ENCODE measurements at places on chromosomes 5 and 9.

DNA sequence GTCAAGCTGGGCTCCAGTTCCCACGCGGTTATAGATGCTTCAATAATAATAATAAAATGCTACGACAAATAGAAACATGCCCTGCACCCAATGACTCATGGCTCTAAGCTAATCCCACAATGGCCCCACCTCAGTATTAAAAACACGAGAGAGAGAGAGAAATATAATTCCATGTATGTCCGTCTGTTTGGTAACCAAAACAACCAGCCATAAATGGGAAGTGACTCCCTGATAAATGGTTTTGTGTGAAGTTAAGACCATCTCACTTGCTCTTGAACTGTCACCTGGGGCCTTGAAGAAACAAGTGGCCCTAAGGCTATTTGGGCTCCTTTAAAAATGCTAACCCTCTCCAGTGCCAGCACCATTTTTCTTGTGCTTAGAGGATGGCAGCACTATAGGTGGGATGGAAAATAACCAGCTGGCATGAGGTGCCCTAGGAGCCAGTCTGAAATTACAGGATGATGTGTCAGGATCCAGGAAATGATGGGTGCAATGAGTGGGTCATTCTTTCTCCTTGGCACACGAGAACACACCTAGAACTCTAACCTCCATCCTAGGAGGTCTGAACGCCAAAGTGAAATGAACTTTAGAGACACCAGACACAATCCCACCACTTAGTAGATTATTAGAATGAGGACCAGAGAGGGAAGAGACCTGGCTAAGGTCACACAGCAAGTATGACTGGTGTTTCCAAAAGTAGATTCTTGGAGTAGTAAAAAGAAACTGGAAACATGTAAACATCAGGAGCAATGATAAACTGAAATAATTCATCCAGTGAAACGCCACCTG is 35.7 kb upstream of the ADRB2 start:
- no peak for DNase-seq

DNA sequence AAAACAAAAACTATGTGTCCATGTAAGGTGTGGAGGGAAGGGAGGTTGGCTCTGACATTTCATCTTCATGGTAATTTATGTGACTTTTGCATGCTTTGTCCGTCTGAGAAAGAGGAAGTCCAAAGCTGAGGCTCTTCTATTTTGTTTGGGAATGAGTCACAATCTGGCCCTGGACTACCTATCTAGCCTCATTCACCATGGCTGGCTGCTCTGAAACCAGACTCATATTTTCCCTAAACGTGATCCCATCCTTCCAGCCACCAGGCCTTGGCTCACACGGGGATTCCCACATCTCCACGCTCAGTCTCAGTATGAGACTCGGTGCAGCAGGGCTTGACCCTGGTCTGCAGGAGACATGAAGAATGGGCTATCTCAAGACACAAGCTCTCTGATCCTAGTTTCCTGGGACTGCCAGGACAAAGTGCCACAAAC is 672.8 kb downstream of the ACTL7B start:
- DNase-seq: no peak

DNA sequence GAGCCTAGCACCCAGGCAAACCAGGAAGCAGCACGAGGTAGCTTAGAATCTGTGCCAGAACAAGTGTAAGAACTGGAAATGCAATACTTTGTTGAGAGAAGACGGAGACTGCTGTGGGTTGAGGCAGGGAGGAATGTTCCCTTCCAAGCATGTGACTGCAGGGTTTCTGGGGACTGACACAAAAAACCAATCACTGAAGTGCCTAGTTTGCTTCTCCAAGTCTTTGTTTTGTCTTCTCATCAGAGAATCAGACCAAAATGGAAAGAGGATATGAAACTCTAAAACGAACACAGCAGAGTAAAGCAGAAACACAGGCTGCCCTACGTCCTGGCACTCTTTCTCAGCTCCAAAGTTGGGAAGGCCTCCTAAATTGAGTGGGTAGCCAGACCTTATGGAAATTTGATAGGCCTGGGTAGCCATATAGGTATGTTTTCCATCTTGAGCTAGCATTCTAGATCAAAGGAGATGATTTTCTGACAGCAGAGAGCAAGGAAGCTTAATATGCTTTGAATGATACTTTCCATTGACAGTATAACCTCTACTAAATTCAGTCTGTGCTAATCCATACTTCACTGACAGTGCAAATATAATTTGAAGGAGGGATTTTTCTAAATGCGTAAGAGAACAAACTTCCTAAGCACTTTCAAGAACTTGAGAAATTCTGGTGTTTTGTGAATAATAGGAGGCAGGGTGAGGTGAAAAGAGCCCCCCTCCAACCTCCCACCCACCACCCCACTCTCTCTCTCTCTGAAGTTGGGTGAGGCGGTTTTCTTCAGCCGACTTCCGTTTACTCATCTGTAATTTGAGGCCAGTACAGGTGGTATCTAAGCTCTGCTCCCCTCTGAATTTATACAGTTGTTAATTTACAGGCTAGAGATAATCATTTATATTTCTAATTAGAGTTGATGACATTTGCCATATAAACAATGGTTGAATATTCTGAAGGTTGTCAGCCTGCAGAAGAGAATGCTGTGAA is 5.5 kb downstream of the ADRB2 start:
- no peak for DNase-seq

- no peak for DNase-seq
Measured at GRCh38 chr5:126746290-126746689, 30.6 kb upstream of the LMNB1 start.
